ENCODE measurements at places on chromosomes 16 and 17. TPM values are rescaled to one million over a fixed set of nuclear protein-coding genes. Genes with fewer than 3 reads are reported as not detected.

Gene KREMEN2
- not detected for total RNA-seq

- DNase-seq: no peak
Measured at GRCh38 chr17:39954876-39955275, 7.9 kb upstream of the GSDMA start.

DNA sequence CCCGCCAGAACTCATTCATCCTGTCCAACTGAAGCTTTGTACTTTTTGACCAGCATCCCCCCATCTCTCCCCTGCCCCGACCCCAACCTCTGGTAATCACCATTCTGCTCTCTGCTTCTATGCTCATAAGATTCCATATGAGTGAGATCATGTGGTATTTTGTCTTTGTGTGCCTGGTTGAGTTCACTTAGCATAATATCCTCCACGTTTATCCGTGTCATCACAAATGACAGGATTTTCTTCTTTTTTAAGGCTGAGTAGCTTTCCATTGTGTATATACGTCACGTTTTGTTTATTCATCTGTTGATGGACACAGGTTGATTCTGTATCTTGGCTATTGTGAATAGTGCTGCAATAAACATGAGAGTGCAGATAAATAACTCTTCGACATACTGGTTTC, 278.9 kb downstream of the SNX29 start:
- no peak for DNase-seq

- no peak for DNase-seq
Measured at GRCh38 chr17:36088670-36089338, 1.1 kb downstream of the CCL3 start.

DNA sequence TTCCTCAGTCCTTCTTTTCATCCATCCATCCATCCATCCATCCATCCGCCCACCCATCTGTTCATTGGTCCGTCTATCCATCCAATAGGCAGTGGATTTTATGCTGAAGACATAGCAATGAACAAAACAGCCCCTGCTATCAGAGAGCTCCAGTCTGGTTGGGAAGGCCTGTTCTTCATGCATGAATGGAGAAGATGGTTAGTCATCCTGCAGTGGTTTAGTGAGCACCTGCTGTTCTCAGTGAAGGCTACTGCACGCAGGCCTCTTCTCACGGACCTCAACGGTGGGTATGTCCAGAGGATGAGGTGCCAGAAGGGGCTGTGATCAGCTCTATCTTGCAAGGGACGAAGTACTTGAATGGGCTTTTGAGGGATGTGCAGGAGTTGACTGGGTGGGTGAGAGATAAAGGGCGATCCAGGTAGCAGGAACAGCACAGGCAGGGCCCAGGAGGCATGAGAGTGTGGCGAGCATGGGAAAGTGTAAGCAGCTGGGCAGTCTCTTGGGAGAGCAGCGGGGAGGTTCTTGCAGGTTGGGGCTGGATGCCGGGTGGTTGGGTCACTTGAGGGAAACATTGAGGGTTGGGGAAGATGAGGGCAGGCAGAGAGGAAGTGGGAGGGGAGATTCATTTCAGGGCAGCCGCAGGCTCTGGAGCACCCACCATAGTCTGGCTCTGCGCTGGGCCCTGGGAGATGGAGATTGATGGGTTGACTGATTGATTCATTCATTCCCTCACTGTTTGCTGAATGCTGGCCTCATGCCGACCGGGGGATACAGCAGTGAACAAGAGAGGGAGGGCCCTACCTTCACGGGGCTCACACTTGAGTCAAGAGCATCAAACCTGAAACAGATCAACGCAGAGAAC, 115.0 kb upstream of the CIBAR2 start:
- no peak for DNase-seq

GRCh38 chr17:18042983-18043382, 3.8 kb downstream of the GID4 start:
- DNase-seq: no peak

Gene ZACN
- not detected for total RNA-seq

- no peak for DNase-seq
Measured at GRCh38 chr17:56465886-56466285, 127.6 kb upstream of the NOG start.

GRCh38 chr17:72362376-72363088, 241.7 kb downstream of the SOX9 start:
- DNase-seq: no peak

DNA sequence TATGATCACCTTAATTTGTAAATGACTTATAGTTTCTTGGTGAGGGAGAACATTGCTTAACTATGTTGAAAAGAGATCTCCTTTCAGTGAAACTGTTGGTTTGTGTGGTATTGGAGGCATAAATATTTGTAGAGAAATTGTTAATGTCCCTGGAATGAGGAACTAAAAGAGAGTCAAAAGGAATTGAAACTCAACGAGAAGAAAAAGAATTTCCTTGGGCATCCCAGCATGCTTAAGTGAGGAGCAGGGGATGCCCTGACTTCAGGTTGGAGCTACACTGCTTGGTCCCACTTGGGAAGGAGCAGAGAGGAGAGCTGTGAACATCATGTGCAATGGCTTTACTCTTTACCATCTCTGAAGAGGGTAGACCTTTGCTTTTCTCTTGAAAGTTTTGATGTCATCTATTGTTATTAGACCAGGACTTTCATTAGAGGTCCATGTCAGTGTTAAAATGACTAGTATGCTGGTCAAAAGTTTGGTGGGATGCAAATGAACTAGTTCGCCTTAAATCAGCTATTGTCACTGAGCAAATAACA, 21.7 kb downstream of the KRT23 start:
- no peak for DNase-seq
